H1 (cell line): ENCODE measurements at places on chromosomes 3 and 15.
A peak's percentile ranks its signal among the peaks of the same experiment; 100 is the strongest.

DNA sequence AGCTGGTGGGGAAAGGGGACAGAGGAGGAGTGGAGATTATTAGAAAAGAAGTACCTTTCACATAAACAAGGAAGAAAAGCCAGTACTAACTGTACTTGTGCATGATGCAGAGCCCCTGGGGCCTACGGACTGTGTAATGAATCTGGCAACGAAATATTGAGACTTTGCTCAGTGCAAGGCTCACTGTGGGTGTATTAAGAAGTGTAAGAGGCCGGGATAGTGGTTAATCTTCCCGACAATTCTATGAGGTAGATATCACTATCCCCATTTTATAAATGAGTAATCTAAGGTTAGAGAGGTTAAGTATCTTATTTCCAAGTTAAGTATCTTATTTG, 89.5 kb downstream of the WDR76 start:
- DNase-seq = no peak

- DNase-seq = no peak
Observed at GRCh38 chr15:57969355-57969754, 96.2 kb downstream of the ALDH1A2 start.

DNA sequence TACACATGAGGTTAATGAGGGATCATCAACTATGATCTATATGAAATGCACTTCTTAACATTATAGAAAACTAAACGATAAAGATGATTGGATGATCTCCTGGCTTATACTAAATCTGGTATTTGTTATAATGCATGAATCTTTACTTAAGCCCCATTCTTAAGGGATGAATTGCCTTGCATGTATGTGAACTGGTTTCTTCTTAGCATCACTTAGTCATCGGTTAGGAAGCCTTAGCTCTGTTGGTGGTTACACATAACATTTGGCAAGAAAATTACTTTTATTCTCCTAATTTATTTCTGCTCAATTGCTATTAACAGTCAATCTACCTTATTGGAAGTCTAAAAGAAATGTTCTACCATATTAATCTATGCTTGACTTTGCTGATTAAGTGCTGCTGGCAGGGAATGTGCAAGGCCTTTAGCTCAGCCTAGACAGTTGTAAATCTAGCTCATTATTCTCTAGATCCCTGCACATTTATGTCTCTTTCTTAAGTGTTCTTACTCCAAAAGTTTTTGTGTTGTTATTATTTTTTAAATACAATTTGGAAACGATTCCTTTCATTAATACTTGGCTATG, 356.0 kb downstream of the ZPLD1 start:
- no peak for DNase-seq

- DNase-seq = no peak
Observed at GRCh38 chr3:100288288-100288894, 27.6 kb downstream of the TBC1D23 start.

DNA sequence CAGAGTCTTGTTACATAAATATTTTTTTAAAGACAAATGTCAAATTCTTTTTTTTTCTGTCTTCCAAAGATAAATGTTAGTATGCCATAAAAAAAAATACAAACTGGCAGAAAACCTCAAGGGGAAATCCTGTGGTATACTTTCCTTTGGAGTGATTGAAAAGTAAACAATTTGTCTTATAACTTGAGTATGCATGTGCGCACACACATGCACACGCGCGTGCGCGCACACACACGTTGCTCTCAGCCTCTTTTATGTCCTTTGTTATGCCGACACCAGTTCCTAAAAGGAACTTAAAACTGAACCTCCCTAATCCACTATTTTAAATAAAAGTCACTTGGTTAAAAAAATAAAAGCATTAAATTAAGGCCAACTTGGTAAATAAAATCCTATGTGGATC, 58.1 kb downstream of the TGFBR2 start:
- DNase-seq = no peak

GRCh38 chr15:82165948-82166376, 96.6 kb downstream of the EFL1 start:
- DNase-seq = no peak

- no peak for DNase-seq
Observed at GRCh38 chr3:65352951-65353350, 665.2 kb upstream of the ADAMTS9 start.

- DNase-seq = no peak
Observed at GRCh38 chr3:4749567-4750002, 229.7 kb upstream of the BHLHE40 start.

- DNase-seq = no peak
Observed at GRCh38 chr15:52113235-52113634, 660 bp upstream of the BCL2L10 start.

GRCh38 chr15:32718821-32719716, 1.3 kb downstream of the GREM1 start:
- DNase-seq = peak; percentile 73

GRCh38 chr3:114155370-114155821, 23.5 kb downstream of the DRD3 start:
- DNase-seq = peak; percentile 74

DNA sequence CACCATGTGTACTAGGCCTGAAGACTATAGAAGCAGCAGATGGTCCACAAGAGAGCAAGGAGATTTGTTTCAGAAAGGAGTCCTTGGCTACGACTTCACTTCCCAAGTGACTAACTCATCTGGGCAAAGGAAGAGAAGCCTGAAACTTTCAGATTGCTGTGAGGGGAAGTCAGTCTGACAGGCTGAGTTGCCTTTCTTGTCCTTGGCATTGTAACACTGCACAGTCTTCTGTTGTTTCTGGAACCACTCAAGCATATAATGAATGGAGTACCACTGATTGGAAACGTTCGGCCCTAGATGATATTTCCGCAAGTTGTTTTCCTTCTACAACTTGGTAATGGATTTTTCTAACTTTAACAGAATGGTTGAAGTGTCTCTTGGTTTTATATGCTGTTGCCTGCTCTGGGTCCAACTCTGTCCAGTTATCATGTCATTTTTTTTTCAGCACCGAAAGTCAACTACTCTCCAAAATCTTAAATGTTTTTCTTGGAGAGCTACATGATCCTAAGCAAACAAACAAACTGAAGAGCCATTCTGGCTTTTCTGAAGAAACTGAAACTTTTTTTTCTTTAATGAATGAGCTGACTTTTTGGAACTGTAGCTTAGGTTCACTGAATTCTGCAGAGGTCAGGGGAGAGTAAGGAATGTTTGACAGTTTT, 685.7 kb downstream of the MECOM start:
- DNase-seq = no peak

DNA sequence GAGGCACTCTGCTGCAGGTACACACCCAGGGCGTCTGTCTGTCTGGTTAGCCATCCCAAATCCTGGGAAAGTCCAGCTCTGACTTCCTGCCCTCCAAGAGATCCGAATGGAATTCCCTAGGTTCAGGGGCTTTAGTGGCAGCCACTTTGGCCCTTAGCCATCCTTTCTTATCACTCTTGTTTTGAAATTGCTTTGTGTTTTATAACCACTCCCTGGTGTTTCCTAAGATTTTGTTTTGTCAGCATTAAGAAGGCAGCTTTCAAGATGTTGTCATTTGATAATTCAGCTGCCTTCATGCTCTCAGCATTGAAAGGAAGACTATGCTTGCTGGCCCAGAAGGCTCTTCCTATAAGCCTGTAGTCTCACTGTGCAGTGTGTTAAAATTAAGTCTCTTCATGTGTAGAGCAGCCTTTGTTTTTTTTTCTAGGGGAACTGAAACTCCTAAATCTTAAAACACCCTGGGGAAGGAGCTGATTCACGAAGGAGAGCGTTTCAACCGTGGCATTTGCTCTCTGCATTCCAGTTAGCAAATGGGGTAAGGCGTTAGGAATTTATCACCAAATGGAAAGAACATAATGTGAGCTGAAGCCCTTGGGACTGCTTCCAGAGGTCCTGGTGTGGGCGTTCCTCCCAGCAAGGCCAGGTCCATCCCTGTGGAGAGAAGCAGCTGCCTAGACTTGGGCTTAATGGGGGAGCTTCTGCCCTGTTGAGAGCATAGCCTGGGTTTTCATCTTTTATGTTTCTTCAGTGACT, 14.2 kb upstream of the CLEC3B start:
- no peak for DNase-seq

- no peak for DNase-seq
Observed at GRCh38 chr15:97652700-97653167, 307.8 kb upstream of the ARRDC4 start.

DNA sequence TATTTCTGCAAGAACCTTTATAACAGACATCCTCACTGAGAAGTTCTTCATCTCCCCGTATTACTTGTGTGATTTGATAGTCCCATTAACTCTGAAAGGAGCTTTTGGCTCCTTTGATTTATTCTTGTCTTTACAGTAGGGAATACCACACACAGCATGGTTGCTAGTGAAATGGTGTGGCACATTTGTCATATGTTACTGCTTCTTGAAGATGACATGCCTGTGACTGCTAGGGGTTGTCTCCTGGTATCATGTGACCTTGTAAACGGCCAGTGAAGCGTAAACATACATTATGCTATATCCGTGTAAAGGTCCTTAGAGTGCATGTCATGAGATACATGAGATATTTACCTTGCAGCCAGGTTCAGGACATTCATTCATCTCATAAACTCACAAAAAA, 197.9 kb downstream of the RYR3 start:
- no peak for DNase-seq

DNA sequence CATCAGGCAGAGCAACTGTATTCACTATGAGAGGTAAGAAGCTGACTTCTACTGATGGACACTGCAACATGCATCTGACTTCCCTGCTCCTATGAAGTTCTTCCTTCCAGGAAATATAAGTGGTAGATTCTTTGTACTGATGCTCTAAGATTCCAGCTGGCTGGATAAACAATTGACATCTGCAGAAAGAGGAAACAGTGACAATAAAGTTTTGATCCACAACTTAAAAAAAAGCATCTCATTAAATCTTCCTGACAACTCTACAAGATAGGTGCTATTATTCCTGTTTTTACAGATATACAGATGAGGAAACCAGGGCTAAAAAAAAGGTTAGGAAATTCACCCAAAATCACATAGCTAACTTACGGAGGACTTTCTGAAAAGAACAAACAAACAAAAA, 142.8 kb downstream of the VPS13C start:
- DNase-seq = no peak

DNA sequence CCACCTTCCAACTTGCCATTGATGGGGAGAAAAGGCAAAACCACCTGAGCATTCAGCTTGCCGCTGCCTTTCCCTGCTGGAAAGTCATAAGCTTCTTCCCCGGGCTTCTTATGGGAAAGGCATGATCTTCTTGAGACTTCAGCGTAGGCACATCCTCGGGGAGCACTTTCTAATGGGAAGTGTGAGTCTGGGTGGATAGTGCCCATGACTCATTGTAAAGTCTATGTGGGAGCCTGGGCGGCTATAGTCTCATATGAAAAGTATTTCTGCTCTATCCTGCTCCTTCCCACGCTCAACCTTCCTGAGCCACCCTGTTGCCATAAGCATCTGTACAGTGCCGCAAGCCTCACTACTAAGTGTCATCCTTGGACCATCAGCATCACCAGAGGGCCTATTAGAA, 309.9 kb upstream of the THBS1 start:
- DNase-seq = no peak

GRCh38 chr3:170768334-170768801, 101.6 kb downstream of the RPL22L1 start:
- no peak for DNase-seq

DNA sequence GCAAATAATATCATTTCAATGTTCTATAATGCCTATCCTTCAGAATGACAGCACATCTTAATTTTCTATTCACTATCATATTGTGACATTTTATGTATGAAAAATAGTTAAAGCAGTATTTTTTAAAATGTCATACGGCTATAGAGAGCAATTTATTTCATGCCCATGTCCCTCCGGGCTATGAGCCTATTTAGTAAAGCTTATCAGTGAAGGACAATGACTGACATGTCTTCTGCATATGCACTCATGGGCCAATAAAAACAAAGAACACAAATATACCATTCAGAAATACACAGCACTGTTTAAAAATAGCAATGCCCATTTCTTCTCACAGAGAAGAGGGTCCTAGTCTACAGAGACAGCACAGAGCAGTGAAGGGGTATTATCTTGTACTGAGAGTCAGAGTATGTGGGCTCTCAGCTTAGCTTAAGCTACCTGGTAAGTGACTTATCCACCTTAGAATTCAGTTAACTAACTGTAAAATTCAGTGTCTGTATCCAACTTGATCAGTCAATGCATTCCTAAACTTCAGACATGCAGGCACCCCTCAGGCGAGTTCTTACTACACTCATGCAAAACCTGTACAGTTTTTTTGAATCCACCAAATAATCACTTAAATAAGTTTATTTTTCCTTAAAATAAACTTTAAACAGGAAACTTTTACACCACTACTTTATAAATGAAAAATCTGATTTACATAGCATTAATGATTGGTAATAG, 9.0 kb downstream of the GOLIM4 start:
- no peak for DNase-seq

DNA sequence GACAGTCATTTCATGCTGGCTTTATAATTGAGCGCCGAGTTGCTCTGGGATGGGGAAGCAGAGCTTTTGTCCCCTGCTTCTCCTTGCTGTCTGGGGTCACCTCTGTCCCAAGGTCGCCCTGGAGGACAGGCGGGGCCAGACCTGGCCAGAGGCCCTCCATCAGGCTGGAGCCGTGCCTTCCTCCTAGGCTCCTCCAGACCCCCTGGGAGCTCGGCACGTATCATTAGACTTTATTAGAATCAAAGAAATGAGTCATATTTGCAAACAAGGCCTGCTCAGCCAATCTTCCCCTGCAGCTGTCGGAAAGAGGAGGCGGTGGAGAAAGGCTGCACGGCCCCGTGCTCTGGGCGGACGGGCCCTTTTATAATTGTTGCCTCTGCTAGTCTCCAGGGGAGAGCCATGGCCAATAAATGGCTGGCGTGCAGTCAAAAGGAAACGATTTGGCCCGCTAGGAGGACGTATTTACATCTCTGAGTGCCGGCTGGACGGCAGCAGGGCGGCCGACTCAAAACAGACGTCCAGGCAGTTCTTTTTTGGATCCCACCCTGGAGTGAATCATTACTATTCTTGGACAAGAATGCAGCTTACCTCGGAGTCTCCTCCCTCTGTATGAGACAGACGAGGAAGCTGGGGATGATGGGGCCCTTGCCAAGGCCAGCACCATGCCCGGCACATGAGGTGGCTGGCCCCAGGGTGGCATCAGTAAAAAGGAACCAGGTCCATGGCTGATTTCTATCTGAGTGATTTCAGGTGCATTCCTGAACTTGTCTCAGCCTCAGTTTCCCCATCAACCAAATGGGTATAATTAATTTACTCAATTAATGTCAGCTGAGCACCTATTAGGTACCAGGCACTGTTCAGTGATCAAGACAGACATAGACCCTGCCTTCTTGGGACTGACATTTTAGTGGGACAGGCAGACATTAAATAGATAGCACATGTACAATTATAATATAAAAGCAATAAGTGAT, 50.6 kb downstream of the SLC6A6 start:
- no peak for DNase-seq

- DNase-seq = no peak
Observed at GRCh38 chr3:57852896-57853295, 96.8 kb downstream of the SLMAP start.

GRCh38 chr3:32296251-32297204, 58.0 kb downstream of the CMTM8 start:
- DNase-seq = peak; percentile 73

GRCh38 chr15:51621155-51621765, 1.3 kb downstream of the DMXL2 start:
- DNase-seq = no peak

DNA sequence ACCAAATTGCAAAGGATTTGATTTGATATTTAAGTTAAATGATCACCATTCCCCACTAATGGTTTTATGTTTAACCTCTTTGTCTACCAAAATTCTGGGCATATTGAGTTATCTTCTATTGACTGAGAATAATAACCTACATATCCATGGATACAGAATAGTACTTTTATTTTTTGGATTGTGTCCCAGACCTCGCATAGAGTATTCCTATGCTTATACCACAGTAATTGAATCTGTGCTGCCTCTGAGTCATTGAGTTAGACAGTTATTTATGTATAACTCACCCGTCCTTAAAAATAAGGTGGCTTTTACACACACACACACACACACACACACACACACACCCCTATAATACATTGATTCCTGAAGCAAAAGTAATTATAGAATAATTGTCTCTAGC, 690.1 kb upstream of the BCHE start:
- DNase-seq = no peak
